ENCODE measurements at places on chromosomes 6 and 20.

DNA sequence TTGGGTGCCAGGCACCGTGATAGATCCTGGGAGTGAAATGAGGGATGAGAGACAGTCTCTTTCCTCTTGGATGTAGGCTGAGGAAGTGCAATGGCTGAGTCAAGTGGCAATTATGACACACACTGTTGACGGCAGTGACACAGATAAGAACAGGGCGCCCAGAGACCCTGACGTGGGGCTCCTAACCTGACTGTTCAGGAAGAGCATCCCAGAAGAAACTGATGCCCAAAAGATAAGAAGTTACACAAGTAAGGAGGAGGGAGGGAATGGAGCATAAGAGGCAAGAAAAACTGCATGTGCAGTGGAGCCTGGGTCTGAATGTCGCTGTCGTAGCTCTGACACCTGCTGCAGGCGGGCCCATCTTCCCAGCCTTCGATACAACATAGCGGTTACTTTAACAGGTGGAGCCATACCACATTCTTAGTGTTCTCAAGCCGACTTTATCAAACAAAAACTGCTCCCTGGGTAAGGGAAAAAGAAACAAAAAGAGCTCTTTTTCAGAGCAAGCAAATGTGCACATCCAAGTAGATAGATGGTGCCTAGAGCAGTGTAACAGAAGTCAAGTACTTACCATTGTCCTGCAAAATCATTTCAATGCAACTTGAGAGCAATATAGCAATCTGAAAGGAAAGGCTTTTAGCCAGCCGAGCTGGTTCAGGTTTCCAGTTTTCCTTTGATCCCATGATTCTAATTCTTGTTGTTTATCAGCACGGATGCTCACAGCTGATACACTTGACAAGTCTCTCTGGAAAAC lies 463.9 kb upstream of the JARID2 start:
- no peak for DNase-seq

GRCh38 chr6:53233309-53233708 lies 84.7 kb upstream of the GCM1 start:
- no peak for DNase-seq

DNA sequence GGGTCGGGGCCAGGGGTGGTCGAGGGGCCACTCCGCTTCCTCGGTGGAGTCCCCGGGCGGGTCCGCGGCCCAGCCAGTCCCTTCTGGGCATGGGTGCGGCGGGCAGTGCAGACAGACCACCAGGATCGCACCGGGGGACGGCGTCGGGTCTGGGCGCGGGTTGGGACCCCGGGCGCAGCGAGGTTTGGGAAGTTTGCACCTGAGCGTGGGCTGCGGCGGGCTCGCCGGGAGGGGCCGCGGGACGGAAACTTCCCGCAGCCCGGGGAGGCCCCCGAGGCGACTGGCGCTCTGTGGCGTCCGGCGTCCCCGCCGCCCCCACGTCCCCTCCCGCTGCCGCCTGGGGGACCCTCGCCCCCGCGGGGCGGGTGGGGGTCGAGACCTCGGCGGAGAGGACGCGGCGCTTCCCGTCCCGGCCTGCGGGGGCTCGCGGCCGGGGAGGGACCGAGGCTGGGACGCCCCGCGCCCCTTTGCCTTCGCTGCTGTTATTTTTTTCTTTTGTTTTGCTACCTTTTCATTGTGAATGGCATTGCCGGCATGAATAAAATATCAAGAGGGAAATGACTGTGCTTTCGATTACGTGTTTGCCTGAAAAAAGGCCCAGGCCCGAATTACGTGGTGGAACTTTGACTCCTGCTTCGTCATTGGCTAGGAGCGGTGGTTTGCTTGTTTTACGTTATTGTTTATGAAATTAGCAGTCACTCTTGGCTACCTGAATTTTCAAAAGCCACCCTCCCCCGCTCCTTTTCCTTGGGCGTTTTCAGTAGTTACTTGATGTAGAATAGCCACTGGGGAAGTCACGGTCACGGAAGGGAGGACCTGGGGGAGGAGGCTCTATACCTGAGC lies 703 bp downstream of the SNX9 start:
- peak; percentile 59 for DNase-seq

DNA sequence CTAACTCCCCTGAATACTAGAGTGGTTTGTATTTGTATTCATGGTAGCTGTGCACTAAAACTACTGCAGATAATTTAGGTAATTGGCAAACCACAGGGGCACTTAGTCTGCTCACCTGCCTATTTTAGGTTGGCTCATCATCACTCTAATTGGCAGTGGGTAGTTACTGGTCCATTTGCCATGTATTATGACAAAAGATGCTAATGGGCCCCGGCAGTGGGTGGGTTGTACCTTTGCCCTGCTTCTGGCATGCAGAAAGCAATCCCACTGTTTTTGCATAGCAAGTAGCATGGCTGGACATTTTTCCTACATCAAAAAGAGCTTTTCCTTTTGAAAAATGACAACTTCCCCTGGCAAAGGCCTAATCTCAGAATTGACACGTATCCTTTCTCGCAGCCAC lies 741.4 kb upstream of the MAP3K7 start:
- no peak for DNase-seq

DNA sequence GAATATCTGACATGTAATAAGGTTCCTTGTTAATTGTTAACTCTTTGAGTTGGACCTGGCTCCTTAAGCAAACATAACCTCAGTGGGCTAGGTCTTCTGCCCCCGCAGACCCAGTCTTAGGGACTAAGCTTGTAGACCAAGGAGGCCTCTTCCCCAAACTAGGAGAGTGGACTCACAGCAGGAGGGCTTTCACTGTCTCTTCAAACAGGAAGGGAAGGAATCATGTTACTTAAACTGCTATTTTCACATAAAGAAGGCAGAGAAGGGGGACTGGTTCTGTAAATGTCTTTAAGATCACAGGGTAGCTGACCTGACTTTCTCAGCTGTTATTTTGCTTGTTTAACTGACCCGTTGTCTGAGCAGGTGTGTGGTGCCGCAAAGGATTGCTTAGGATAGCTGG lies 34.9 kb upstream of the PRDM1 start:
- no peak for DNase-seq

DNA sequence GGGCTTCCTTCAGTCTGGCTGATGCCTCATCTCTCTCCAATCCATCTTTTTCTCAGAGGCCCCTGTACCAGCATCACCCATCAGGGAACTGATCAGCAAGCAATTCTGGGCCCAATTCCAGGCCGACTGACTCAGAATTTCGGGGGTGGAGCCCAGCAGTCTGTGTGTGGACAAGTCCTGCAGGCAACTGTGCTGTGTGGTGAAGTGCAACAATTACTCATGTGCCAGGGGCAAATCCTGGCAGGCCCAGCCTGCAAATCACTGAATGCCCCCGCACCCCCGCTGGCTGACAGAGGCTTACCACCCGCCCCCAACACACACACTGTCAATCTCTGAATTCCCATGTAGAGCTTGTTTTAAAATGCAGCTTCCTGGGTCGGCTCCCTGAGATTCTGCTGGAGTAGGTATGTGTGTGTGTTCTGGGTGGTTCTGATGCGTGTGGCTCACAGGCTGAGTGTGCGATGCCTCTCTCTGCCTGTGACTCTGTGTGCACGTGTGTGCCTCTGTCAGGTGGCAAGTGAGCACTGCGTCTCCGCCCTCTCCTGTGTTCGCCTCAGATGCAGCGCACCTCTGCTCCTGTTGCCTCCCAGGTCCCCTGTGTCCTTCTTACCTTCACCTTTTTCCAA lies 45.4 kb downstream of the SSR1 start:
- no peak for DNase-seq

GRCh38 chr6:155710704-155711103 lies 255.1 kb upstream of the NOX3 start:
- DNase-seq: no peak

GRCh38 chr6:38284802-38285394 lies 354.8 kb downstream of the BTBD9 start:
- no peak for DNase-seq

GRCh38 chr6:112665114-112665513 lies 318.0 kb downstream of the RFPL4B start:
- DNase-seq: no peak

DNA sequence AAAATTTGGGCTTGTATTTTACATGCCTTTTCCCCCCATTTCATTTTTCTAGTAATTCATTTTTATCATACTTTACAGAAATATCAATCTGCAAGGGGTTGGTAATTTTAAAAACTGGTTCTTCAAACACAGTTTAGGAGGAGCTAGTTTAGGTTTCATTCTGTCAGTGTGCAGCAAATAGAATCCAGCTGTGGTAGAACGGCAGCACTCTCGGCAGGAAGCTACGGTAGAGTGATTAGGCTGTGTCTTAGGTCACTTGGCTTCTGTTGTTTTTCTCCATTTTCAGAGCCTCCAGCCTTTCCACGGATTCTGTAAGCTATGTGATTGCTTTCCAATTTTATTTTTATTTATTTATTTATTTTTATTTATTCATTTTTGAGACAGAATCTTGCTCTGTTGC lies 32.7 kb downstream of the TLDC2 start:
- DNase-seq: no peak

DNA sequence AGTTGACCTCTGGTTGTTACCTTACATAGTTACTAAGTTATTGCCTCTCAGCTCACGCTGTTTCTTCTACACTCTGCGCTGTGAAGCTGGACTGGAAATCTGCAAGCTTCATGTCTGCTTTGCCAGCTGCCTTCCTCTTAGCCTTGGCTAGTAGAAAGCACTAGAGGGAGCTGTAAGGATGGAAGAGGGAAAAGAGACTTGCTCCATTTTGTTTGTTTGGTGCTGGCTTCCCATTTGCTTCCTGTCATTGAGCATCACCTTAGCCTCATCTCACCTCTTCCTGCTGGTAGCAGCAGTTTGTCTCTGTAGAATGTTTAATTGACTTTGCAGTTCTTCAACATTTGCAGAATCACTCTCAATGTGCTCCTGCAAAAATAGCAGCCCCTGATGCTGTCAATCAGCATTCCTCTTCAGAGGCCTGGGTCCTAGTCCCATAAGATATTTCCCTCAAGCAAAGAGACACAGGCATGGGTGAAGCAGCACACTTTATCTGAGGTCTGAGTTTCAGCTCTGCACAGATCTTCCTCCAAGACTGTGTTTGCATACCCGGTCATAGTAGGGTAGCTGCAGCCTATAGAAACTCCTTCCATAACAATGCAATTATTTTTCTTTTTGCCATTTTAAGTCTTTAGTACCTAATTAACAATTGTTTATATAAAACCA lies 302.2 kb upstream of the EPHA7 start:
- no peak for DNase-seq

DNA sequence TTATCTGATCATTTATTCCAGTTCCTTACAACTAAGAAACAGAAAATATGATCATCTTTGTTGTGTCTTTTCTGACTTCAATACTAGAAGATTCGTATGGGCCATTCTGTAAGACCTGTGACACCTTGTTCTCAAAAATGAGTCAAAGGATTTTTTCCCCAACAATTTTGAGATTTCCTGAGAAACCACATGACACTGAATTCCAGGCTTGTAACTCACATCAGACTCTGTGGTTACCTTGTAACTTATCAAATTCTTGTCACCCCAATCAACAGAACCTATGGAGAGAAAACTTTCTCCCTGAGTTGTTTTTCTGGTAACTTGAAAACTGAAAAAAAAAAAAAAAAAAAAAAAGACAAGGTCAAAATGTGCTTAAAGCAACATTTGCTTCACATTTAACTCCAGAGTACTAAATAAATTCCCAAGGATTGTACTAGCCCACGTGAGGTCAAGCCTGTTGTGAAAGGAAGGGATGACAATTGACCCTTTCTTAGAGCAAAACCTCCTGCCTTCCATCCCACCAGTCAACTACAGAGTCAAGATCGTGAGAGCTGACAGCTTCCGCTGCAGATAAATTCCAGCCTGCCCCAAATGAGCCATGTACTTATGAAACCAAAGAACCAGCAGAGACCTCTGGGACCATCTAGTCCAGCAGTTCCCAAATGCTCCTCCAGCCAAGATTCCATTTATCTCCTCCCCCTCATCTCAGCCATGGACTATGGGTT lies 140.3 kb downstream of the TBX18 start:
- DNase-seq: no peak

GRCh38 chr6:2738373-2738979 lies 12.2 kb downstream of the MYLK4 start:
- DNase-seq: no peak

DNA sequence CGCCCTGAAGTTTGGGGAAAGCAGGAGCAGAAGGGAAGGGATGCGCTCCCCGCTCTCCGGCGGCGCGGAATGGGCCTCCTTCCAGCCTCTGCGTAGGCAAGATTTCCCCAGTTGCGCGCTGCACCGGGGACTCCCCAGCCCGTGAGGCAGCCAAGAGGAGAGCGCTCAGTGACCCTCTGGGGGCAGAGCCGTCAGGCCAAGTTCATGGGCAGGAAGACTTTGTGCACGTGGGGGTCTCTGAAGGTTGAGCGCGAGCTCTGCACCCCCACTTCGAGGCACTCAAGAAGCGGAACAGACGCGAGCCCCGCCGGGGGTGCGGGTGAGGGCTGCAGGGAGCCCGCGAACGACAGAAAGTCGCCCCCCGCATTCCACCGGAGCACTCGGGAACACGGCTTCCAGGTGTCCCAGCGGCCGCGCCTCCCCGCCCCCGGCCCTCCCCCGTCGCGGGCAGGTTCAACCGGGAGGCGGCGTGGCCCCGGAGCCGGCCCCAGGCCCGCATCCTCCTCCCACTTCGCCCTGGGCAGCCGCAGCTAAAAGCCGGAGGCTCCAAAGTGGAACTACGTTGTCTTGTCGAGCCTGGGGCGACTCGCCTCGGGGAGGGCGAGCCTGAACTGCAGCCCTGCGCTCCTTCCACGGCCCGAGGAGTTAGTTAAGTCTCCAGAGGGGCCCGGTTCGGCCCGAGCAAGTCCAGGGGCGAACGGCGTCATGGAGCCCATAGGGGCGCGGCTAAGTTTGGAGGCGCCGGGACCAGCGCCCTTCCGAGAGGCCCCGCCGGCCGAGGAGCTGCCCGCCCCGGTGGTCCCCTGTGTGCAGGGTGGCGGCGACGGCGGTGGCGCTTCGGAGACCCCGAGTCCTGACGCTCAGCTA lies at the start of gene PPP1R3G:
Gene PPP1R3G (plus strand): TSS at position 561 of the 867 bp plus-strand sequence. CDS start 145 bp downstream, at position 706.
- no peak for DNase-seq
